HT-29 (cell line): ENCODE measurements at places on chromosomes 7 and 10.

DNA sequence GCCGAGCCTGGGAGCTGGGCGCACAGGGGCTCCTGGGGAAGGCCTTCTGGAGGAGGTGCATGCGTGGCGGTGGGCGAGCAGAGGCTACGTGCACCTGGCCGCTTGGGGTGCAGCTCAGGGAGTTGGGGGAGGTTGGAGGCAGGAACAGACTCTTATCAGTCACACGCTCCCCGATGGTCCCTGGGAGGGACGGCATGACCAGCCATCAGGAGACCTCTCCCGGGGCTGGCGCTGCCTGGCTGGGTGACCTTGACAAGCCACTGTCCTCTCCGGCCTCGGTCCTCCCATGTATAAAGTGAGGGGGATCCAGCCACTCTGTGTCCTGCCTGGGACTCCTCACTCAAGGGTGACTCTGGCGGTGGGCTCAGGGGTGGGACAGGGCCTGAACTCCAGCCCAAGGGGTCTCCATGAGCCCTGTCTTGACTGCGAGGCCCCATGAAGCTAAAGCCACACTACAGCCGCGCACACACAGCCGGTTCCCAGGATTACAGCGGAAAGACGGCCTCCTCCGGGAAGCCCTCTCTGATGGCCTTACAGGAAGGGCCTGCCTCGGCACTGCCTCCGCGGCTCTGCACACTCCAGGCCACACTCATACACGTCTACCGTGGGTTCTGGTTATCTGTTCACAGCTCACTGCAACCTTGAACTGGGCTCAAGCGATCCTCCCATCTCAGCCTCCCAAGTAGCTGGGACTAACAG lies 2.3 kb downstream of the TMEM184A start:
- no peak for DNase-seq

DNA sequence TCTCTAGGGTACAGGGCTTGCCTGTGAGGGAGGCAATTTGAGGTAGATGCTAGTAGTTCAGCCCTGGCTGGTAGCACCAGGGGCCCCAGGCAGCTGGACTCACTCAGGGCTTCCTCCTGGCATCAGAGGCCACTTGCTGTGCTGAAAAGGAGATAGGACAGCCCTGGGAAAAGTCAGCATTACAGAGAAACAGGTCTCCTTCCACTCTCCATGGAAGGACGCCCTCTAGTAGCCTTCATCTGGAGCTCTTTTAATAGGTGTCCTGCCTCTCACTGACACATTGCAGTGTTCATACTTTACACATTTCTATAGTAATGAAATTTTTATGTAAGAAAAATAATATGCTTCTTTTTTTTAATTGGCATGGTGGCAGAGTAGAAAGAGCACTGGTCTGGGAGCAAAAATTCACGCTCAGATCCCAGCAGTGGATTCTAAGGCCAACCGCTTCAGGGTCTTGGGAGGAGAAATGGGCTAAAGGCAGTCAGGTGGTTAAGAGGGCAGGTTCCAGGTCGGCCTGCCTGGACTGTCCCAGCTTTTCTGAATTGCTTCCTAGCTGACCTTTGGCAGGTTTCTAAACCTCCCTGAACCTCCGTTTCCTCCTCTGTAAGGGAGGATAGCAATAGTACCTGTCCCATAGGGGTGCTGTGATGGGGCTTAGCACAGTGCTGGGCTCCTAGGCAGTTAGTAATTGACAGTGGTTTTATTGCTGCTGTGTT lies 35.8 kb downstream of the AIFM2 start:
- DNase-seq: no peak

- no peak for DNase-seq
Measured at GRCh38 chr7:48307041-48307714, 135.9 kb downstream of the ABCA13 start.

DNA sequence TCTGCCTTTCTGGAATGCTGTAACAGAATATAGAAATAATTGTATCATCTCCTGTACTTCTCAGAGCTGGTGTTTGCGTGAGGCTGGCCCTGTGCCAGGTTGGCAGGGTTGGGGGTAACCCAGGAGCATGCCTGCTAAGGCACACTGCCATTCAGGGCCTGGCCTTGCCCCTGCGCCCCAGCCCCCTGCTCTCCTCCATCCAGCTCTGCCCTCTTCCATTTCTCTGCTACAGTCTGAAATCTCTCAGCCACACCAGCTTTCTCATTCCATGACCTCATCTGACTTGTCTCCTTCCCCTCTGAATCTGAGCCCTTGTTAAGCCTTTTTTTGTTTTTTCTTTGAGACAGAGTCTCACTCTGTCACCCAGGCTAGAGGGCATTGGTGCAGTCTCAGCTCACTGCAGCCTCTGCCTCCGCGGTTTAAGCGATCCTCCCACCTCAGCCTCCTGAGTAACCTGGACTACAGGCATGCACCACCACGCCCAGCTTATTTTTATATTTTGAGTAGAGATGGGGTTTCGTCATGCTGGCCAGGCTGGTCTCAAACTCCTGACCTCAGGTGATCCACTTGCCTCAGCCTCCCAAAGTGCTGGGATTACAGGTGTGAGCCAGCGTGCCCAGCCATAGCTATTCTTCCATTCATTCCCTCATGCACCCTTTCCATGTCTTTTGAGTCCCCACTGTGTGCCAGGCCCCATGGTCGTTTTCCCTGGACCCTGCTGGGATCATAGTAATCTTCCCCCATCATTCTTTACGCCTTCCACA lies 206.8 kb downstream of the CUX1 start:
- no peak for DNase-seq

DNA sequence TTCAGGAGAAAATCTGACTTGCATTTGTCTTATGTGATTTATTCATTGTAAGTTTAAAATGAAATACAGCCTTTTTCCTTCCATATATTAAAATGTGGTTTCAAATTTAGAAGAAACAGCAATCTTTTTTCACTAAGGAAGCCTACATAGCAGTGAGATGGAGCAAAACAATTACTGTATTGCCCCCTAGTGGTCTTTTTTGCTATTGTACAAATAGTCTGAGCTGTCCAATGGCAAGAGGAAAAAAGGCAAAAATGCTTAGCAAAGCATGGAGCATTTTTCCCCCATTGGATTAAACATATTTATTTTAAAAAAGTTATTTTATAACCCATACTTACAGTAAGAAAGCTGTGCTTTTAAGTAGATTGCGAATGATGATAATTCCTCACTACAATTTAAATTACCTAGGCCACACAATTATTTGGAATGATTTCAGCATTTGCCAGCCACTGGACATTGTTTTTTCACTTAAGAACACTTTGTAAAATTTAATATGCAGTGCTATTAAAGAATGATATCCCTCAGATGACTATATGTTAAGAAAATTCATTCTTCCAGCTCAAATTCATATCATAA lies 119.5 kb downstream of the CPED1 start:
- DNase-seq: peak; percentile 77

GRCh38 chr7:27080844-27081436 lies 14.9 kb downstream of the HOXA1 start:
- no peak for DNase-seq

DNA sequence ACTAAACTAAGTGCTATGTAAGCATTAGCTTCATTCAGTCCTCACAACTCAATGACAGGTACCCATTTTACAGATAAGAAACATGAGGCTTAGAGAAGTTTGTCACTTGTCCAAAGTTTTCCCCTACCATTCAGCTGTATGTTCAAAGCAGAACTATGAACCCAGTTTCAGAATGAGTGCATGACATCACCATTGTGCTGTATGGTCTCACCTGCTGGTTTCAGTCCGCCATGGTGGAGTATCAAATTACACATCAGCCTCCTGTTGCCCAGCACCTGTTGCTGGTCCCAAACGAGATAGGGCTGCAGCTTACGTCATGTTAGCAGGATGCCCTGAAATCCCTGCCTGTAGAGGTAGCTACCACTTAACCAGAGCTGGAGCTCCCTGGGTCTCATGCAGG lies 95.0 kb downstream of the DYNC1I1 start:
- DNase-seq: no peak

DNA sequence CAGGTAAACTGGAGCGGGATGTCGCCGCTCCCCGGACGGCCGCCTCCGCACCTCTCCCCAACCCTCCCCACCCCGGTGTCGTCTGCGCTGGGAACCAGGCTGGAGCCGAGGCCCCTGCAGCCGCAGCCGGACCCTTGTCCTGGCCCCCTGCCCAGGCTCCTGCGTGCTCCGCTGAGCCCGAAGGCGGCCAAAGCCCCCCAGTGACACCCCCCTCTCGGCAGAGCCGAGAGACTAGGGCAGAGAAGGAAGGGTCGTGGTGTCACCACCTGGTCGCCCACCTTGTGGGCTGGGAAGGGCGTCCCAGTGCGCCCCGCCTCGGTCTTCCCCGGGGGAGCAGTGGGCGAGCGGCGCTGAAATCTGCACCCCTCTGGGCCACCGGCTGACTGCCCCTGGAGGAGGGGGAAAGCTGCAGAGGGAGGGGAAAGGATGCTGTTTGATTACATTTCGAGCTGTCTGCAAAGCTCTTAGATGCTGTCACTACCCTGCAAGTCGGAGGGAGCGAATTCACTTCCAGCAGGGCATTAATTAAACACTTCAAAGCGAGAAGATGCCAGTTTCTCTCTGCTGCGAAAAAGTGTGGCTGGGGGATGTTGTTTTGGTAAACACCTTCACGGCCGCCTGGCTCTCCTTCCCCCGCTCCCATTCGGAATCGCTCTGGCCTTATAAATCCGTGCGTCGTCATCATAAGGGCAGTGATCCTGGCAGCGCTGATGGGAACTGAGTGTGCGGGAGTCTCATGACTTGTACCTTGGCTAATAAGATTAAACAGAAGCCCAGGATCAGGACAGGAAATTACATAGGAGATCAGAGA lies 622 bp downstream of the DYNC1I1 start:
- DNase-seq: no peak

DNA sequence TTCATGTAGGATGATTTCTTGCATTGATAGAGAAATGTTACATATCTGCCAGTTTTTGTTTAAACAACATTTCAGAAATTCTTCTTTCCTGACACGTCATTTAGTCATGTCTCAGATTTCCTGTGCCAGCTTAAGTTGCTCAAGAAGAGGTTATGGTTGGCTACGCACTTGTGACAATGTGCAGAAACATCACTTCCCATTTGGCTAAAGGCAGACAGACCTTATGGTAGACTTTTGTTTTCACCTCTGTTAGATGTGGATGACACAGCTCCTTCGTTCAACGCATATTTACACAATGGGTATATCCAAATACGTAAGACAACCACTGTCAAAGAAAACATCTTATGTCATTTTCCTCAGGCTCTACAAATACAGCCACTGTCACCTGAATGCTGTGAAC lies 125.8 kb downstream of the DOCK4 start:
- DNase-seq: no peak

DNA sequence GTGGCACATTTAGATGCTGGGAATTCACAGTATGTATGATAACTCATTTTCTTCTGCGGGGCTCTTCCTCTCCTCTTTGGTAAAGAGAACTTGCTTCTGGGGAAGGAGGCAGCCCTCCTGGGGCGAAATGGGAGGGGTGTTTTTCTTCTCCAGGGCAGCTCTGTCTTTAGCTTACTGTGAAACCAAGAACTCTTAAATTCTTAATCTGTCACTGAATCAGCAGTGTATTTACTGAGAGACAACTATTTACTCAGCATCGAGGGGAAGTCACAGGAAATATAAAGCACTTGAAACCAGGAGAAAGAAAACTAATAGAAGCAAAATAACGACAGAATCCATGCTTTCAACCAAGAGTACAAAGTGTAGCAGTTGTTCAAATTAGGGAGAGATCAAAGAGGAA lies 158.2 kb upstream of the AGK start:
- no peak for DNase-seq

GRCh38 chr10:15344876-15345285 lies 26.2 kb downstream of the FAM171A1 start:
- peak; percentile 16 for DNase-seq

- peak; percentile 95 for DNase-seq
Measured at GRCh38 chr10:103367782-103368518, at the start of gene TAF5. Gene TAF5 (plus strand): TSS chr10:103367976. CDS start chr10:103367990, 14 bp downstream.

- no peak for DNase-seq
Measured at GRCh38 chr10:73054286-73054685, 42.4 kb downstream of the P4HA1 start.

GRCh38 chr7:128910569-128910945 lies at the start of gene KCP:
Gene KCP (minus strand): TSS chr7:128910709. CDS start chr7:128910676, 33 bp downstream.
- no peak for DNase-seq

GRCh38 chr7:81161451-81162075 lies 242.7 kb upstream of the SEMA3C start:
- peak; percentile 70 for DNase-seq

- DNase-seq: no peak
Measured at GRCh38 chr7:116492654-116493109, 6.9 kb upstream of the CAV2 start.

DNA sequence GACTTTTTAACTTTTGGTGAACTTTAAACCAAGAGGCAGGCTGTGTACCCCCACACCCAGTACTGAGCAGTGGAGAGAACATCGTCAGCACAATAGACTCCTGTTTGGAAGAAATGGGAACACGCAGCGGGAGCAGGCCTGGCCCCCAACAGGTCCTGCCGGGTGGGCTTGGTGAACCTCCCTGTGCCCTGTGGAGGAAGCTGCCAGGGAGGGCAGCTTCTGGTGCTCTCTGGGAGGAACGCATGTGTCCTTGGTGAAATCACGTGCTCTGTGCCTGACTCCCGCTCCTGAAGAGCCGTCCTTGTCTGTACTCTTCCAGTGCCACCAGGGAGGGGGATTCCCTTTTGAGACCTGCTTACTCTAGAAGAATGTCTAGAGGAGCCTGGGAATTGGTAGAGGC lies 31.6 kb downstream of the CHAT start:
- no peak for DNase-seq

- DNase-seq: no peak
Measured at GRCh38 chr10:6167456-6167855, 35.3 kb upstream of the PFKFB3 start.

DNA sequence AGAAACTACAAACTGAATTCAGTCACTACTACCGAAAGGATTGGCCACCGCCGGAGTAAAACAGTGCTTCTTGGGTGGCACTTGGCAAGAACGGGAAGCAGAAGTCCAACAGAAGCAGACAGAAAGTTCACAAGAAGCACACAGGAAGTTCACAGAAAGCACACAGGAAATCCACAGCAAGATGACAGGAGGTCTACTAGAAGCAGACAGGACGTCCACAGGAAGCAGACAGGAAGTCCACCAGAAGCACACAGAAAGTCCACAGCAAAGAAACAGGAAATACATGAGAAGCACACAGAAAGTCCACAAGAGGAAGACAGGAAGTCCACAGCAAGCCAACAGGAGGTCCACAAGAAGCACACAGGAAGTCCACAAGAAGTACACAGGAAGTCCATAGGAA lies 399.2 kb upstream of the AUTS2 start:
- no peak for DNase-seq

DNA sequence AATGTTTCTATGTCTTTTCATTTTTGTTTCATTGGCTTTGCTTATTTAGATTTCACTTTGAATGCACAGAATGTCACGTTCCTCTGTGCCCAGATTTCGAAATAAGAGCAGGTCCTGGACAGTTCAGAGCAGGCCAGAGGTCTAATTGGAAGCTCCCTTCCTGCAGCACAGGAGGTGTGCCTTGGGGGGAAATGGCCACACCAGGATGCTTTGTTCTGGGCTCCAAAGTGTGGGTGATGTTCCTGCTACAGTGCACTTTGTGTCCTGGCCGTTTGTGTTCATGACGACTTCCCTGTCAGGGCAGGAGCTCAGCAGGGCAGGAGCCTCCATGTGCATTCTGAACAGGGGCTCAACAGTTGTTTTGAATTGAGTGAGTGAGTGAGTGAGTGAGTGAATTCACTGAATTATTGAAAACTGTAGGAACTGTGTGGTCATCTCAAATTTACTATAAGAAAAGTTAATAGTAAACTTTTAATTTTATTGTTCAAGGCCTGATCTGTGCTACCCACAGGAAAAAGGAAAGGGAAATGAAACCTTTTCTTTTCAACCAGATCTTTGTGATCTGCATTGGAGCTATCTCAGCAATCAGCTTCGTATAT lies 109.5 kb upstream of the GJD4 start:
- no peak for DNase-seq

GRCh38 chr7:95933618-95934017 lies 161.3 kb downstream of the DYNC1I1 start:
- no peak for DNase-seq

GRCh38 chr7:94195201-94195600 lies 191.0 kb upstream of the BET1 start:
- no peak for DNase-seq
